LHCN-M2 (cell line): ENCODE measurements at places on chromosomes 1 and 21. TPM values are rescaled to one million over a fixed set of nuclear protein-coding genes. Genes with fewer than 3 reads are reported as not detected.
A peak's percentile ranks its signal among the peaks of the same experiment; 100 is the strongest.

DNA sequence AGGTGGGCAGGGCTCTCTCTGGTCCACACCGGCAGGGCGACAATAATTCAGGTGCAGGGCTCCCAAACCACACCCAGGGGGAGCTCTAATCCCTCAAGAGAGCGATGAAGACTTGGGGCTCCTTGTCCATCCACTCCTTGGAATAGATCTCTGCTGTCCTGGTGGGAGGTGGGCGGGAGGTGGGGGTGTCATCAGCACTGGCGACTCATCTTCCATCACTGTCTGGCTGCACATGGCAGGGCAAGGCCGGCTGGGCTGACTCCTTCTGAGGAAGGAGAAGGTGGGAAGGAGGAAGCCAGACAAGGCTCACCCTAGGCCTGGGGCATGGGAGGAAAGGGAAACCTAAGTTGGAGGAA, 29.3 kb downstream of the TNNT2 start:
- DNase-seq: peak; percentile 61

- DNase-seq: peak; percentile 79
These were observed 71.6 kb downstream of the PLEKHA6 start for GRCh38 chr1:204288021-204288588.

DNA sequence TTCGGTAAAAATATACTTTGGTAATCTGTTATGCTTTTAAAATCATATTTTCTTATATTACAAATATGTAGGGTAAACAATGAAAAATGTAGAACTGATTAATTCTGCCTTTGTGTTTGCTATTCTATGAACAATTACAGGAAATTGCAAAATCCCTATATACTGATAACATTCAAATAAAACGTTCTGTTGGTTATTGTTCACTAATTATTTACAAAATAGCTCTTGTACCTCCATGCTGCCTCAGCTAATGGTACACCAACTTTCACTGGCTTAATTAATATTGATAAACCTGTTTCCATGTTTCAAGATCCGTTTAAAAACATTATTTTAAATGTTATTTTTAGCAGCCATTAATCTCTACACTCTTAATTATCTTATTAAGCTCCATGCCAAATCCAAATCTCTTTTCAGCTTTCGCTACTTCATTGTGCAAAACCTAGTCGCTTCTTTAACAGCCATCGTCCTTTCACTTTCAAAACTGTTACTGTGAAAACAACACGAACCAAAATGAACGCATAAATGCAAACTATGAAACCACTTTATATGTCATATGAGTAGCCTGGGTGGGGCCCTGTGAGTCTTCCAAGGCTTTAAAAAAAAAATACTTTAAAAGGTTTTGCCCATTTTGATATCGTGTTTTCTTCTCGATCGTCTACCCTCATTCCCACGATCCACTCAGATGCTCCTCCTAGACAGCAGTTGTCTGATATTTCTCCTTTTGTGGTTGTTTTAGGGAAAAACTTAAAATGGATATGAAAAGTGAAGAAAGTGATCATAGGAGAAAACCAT, 807.1 kb downstream of the USP25 start:
- DNase-seq: peak; percentile 81

- no peak for DNase-seq
These were observed 19.6 kb upstream of the FAM89A start for GRCh38 chr1:231059566-231060193.

- peak; percentile 38 for DNase-seq
These were observed 49.9 kb upstream of the CYP2J2 start for GRCh38 chr1:59976194-59977074.

GRCh38 chr1:232868793-232869491, 63.7 kb downstream of the MAP10 start:
- DNase-seq: peak; percentile 95

GRCh38 chr1:110918016-110918415, 45.1 kb downstream of the CD53 start:
- DNase-seq: no peak

DNA sequence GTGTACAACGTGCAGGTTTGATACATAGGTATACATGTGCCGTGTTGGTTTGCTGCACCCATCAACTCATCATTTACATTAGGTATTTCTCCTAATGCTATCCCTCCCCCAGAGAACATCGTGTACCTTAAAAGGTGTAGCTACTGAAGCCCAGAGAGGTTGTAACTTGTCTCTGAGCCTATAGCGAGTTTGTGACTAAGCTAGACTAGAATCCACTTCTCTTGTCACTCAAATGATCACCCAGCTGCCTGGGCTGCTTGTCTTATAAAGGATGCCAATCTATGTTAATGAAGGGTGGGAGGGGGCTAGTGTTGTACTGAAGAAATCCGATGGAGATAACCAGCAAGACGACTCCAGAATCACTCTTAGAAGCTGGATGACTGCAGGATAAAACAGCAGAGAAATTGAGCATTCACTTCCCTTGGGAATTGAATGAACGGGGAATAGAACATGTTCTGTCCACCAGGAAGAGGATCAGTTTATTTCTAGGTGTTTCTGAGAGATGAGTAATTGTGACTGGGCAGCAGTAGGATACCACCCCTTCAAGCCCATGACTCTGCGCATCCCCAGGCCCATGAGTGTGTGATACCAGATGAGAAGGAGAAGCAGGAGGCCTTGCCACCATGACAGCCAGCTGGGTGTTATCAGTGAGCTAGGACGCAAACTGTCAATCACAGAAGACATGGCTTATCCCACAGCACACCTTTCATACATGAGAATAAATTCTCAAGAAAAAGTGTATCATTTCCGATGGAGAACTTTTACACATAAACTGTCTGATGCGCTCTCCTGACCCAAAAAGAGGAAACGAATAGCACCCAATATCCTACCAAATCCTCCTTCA, 390.4 kb downstream of the NTNG1 start:
- no peak for DNase-seq

DNA sequence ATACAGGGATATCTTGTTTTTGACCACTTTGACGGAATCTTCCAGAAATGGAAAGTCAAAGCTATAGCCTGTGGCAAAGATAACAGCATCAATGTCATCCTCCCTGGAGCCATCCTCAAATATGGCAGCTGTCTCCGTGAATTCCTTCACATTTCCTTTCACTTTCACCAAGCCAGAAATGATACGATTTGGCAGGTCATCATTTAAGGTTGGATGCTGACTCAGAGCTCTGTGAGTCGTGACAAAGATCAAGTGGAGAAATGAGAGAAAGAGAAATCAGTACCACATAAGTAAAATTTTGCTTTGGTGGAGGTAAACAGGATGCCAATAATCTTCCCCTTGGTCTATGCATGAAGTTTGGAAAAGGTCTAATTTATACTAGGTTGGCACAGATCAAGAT, 23.9 kb downstream of the FMO5 start:
- peak; percentile 41 for DNase-seq

DNA sequence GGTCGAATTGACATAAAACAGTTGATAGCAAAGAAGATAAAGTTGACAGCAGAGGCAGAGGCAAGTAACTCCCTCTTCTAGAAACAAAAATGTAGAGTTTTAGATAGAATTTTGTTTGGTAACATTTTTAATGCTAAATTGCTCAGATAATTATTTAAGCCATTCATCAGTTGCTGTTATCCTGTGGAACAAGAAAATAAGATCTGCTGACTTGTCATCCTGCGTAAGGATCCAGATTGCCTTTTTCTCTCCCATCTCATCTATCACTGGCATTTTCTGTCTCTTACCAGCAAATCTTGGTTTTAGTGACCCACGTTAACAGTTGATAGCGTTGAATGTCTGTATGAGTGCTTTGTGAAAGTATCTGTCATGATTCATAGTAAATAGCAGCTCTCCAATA, 29.8 kb downstream of the SOAT1 start:
- no peak for DNase-seq

DNA sequence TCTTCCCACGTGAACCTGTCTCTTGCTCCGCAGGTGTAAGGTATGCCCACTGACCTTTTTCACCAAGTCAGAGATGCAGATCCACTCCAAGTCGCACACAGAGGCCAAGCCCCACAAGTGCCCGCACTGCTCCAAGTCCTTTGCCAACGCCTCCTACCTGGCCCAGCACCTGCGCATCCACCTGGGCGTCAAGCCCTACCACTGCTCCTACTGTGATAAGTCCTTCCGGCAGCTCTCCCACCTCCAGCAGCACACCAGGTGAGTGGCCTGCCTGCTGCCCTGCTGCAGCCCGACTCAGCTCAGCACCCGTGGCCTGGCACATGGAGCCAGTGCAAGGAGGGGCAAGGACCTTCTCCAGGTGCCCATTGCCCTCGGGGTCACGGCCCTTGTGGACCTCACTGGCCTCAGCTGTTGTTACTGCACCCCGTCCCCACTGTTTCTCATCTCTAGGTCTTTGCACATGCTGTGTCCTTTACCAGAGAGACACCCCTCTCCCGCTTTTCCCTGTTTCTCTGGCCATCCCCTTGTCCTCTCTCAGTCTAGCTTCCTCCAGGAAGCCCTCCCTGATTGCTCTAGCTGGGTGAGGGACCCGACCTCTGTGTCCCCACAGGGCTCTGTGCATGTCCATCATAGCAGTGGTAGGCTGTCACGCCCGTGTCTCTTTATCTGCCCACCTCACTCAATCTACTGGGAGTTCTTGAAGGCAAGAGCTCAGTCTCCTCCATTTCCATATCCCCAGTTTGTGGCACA, 25.4 kb downstream of the ZNF362 start:
- DNase-seq: no peak

DNA sequence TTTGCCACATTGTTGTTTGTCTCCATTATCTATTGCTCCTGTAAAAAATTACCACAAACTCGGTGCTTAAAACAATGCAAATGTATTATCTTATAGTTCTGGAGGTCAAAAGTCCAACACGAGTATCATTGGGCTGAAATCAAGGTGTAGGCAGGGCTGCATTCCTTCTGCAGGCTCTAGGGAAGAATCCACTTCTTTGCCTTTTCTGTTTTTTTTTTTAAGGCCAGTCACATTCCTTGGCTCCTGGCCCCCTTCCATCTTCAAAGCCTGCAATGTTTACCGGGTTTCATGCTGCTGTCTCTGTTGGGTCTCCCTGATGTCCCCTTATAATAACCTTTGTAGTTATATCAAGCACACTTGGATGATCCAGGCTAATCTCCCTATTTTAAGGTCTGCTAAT, 212.7 kb downstream of the PTBP2 start:
- DNase-seq: no peak

- no peak for DNase-seq
These were observed 1793.2 kb downstream of the NCAM2 start for GRCh38 chr21:22791376-22791775.

GRCh38 chr1:202374099-202374498, 25.6 kb downstream of the PPP1R12B start:
- no peak for DNase-seq

DNA sequence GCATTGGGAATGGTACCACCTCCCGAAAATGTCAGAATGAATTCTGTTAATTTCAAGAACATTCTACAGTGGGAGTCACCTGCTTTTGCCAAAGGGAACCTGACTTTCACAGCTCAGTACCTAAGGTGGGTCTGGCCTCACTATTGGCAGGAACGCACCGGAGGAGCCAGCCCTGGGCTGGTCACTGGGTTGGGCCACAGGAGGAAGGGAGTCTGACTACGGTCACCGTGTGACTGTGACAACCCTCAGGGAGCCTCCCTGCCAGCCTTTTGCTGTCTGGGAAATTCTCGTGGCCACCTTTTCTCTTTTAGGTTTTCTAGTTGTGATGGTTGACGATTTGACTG, 2.2 kb downstream of the IL10RB start:
- no peak for DNase-seq

DNA sequence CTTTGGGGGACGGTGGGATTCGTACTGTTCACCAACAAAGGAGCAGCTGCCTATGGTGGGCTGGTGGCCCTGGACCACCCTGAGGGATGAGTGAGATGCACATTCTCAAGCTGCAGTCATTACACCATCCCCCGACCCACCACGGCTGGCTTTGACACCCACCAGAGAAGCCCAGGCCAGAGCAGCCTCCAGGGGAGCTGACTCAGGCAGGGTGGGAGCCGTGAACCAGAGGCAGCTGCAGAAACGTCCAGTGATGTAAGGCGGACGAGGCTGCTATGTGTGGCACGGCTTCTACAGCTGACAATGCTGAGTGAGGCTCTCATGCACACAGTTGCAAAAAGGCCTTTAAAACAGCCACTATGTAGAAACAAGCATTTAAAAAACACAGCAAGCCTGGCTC, 40.1 kb downstream of the CHAF1B start:
- DNase-seq: peak; percentile 68

- DNase-seq: no peak
These were observed 32.0 kb upstream of the TTC22 start for GRCh38 chr1:54833121-54833520.

DNA sequence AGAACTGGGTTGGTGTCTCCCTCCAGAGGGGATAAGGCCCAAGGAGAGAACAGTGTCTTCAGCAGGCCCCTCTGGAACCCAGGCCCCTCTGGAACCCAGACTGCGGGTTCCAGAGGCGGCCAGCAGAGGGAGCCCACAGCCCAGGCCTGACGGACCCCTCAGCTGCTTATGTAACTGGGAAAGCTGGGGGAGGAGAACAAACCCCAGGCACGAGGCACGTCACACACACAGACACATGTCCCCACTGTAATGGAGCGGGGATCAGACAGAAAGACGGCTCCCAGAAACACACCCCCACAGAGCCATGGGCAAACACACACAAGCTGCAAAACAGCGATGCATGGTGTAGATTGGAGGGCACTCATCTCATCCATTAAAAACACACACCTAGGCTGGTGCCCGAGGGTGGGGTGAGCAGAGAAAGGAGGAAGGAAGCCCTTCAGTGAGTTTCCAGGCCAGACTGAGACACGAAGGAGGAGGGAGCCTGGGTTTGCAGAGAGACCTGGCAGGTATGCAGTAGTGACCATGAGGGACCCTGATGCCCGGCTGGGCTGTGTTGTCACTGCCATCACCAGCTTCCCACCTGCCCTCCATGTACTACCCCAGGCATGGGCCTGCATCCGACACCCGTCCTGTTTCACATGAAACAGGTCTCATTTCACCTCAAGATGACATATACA, 2.8 kb upstream of the IGSF8 start:
- DNase-seq: peak; percentile 66

DNA sequence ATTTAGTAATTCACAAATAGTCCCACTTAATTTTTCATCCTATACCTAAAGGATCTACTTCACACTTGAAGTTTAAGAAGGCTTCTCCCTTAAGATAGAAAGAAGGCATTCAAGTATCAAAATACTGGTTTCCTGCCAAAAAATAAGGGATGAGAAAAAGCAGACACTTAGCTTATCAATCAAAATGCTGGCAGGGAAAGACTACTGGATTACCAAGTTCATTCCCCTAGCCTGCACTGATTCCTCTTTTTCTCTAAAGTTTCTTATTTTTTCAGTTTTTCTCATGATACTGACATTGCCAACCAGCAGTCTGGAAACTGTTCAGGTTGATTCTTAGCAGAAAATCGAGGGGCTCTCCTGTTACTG, 204.6 kb downstream of the GABPA start:
- DNase-seq: no peak

Gene ARID4B
- 13.0 and 19.1 TPM in 2 replicates for total RNA-seq

Gene C1orf226
- total RNA-seq: 0.32 and 0.63 TPM in 2 replicates

Gene NR0B2
- total RNA-seq: not detected in 2 replicates

Gene B3GALT5
- 1.3 and 1.6 TPM in 2 replicates for total RNA-seq

Gene SH3BP5L
- total RNA-seq: 18.0 and 24.3 TPM in 2 replicates

Gene DNM3
- total RNA-seq: 0.13 and 0.23 TPM in 2 replicates
